ENCODE measurements at places on chromosomes 6 and 20.
A peak's percentile ranks its signal among the peaks of the same experiment; 100 is the strongest.

GRCh38 chr6:129130106-129130505, 247.2 kb downstream of the LAMA2 start:
- no peak for DNase-seq

GRCh38 chr6:4354181-4354580, 218.8 kb upstream of the ECI2 start:
- DNase-seq: no peak

GRCh38 chr6:82616386-82617028, 252.9 kb downstream of the TPBG start:
- no peak for DNase-seq

- DNase-seq: no peak
These were observed 77.8 kb downstream of the SYCP2L start for GRCh38 chr6:10964684-10965083.

DNA sequence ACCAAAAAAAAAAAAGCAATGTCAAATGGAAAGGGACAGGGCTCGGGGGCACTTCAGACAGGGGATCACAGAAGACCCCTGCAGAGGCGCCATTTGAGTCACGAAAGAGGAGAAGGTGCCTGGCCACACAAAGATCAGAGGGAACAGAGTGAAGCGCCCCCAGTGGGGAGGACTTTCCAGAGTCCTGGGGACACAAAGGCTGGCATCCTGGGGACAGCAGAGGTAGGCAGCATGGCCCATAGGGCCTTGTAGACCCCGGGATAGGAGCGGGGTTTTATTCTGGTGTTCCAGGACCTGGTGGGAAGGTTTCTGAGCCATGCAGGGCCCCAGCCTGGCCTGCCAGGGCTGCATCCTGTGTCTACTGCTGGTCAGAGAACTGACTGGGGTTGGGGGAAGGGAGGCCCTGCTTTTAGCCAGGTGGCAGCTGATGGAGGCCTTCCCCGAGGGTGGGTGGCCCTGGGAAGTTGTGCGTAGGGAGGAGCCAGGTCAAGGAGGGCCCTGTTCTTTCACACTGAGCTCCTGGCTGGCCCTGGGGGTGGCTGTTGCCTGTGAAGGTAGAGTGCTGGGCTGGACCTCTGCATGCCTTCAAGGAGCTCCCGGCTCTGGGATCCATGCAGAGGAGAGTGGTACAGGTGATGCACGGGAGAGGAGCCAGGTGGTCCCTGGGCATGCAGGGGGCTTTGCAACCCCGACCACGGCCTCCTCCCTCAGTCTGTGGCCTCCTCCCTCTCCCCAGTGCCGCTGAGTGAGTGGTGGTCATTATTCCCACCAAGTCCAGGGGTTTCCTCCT, 117.9 kb downstream of the CDH4 start:
- no peak for DNase-seq

DNA sequence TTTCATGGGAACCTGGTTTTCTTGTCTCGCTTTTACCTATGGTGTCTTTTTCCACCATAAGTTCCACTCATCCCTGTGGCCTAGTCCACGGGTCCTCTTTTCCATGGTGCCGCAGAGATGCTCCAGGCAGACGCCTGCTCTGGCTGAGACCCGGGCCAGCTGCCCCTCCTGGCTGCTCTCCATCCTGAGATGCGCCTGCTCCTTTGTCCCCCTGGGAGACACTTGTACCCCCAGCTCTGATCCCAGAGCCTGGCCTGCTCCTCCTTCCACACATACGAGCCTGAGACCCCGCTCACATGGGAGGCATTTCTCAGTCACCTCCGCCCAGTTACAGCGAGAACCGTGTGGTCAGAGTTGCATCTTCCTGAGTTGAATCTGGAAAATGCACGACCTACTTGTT, 29.6 kb downstream of the RNASET2 start:
- DNase-seq: no peak

- DNase-seq: no peak
These were observed 32.4 kb downstream of the DUSP22 start for GRCh38 chr6:324729-325125.

- peak; percentile 53 for DNase-seq
These were observed 12.5 kb downstream of the PRDM1 start for GRCh38 chr6:106098383-106099234.

DNA sequence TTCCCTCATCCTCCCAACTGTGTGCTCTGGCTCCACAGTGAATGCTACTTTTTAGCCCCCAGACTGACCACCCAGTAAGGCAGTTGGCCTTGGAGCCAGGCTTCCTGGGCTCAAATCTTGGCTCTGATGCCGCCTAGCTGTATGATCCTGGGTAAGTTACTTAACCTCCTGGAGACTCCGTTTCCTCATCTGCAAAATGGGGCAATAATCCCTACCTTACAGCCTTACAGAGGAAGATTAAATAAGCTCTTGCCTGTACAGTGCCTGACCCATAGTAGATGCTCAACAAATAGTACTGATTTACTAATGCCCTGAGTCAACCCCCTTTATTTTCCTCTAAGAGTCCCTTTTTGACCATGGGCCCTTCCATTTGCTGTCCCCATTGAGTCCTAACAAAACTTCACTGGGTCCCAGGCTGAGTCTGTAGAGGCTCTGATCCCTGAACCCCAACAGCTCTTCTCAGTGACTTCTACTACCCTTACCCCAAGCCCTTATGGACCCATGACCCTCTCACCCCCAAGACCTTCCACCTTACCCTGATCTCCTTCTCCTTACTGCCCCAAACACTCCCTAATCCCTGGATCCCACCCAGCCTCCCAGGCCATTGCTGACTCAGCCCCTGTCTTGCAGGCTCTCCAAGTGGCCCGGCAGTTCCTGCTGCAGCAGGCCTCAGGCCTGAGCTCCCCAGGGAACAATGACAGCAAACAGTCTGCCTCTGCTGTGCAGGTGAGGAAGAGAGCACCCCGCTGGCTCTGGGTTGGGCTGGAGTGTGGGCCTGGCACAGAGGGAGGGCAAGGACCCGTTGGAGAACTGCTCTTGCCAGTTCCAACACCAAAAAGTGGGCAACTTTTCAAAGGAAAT, 31.4 kb downstream of the FOXP4 start:
- no peak for DNase-seq

- DNase-seq: peak; percentile 37
These were observed 70.0 kb downstream of the PTPN1 start for GRCh38 chr20:50580016-50580747.

- DNase-seq: no peak
These were observed 71.8 kb downstream of the FOXF2 start for GRCh38 chr6:1461207-1461606.

DNA sequence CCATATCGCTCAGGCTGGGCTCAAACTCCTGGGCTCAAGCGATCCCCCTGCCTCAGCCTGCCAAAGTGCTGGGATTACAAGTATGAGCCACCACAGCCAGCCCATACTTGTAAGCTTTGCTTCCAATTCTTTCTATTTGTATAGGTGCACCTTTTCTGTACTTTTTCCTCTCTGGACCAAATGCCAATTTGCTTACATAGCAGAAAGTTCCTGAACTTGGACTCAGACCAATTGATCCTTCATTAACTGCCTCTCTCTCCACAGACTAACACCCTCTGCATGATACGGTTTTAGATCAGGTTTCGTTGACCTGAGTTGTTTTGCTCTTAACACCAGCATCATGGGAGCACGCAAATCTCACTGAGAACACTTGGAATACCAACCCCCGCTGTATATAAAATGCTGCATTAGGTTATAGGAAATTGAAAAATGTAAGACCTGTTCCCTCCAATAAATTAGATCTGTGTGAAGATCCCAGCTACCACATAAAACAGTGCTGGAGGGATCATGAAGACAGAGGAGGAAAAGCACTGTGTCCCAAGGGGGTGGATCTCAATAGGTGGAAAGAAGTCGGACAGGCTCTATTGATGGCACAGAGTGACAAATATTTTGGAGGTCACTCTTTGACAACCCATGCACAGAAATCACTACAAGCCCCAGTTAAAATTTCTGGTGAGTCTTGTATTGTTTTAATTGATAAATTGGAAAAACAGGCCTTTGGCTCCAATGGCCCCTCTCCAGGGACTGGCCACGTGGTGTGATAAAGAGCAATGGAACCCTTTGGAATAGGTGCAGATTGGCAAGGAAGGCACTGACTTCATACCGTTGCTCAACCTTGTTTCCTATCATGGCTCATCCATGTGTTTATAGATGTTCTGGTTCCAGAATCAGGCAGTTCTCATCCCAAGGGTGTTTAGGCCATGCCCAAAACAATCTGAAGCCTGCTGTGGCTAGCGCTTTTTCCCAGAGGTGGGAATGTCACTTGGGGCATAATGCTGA, 51.2 kb downstream of the ISM1 start:
- no peak for DNase-seq

- DNase-seq: no peak
These were observed 98.8 kb downstream of the HAO1 start for GRCh38 chr20:7841291-7841970.

GRCh38 chr6:7473805-7474719, 67.4 kb upstream of the DSP start:
- DNase-seq: no peak

- peak; percentile 67 for DNase-seq
These were observed 29.4 kb downstream of the HLA-F start for GRCh38 chr6:29752451-29753308.

DNA sequence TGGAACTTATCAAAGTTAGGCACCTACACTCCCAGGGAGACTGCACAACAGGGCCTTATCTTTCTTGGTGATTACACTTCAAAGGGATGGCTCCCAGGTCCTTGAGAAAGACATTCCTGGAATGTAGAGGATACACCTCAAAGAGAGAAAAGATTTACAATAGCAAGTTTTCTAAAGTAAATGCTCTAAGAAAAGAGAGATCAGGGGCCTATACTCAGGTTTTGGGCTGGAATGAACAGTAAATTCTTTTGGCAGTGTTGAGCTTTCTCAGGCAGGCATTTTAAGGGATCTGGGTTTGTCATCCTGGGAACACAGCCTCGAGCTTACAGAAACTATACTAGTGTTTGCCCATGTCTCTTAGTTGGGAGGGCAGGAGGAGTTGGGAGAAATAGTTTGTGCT, 31.7 kb upstream of the ME1 start:
- no peak for DNase-seq

DNA sequence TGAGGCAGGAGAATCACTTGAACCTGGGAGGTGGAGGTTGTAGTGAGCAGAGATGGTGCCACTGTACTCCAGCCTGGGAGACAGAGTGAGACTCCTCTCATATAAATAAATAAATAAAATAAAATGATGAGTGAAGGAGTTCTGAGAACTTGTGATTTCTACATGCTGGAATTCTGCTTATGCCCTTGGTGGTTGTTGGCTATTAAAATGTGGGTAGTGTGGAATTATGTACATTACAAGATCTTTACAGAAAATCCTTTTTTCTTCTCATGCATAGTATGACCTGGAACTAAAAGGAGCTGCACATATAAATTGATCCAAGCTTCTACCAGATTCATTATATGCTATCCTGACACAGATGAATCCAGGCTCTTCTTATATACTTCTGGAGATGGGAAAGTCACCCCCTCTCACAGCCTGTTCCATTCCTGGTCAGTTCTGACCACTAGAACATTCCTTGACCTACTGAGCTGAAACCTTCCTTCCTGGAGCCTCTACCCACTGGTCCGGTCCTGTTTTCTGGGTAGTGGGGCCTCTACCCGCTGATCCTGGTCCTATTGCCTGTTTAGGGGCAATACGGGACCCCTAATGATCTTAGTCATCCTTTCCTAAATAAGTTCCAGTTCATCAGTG, 37.7 kb upstream of the TAF8 start:
- DNase-seq: no peak

Data from stimulated activated naive CD4-positive, alpha-beta T cell (primary cell).